Smooth muscle cell of trachea (primary cell): ENCODE measurements at places on chromosomes 16 and 17. TPM values are rescaled to one million over a fixed set of nuclear protein-coding genes. Genes with fewer than 3 reads are reported as not detected.

Gene NPTX1
- 148 and 230 TPM in 2 replicates for total RNA-seq

Gene GPR179
- total RNA-seq, result under 0.01 and 0.17 TPM in 2 replicates

Gene P2RX5
- total RNA-seq, result 0.87 and 4.1 TPM in 2 replicates

Gene CIAO2B
- 127 and 153 TPM in 2 replicates for total RNA-seq

Gene TEKT1
- total RNA-seq, result not detected in 2 replicates

Gene TMEM100
- total RNA-seq, result 0.99 and 5.4 TPM in 2 replicates

Gene ADAM11
- 0.44 and 0.99 TPM in 2 replicates for total RNA-seq

Gene BMERB1
- total RNA-seq, result 61.5 and 67.6 TPM in 2 replicates

Gene COIL
- 10.9 and 12.2 TPM in 2 replicates for total RNA-seq

Gene ZNF821
- total RNA-seq, result 4.1 and 4.6 TPM in 2 replicates

Gene USP36
- total RNA-seq, result 17.7 and 28.4 TPM in 2 replicates
